ENCODE measurements at places on chromosomes 2 and 18.
A peak's percentile ranks its signal among the peaks of the same experiment; 100 is the strongest.

DNA sequence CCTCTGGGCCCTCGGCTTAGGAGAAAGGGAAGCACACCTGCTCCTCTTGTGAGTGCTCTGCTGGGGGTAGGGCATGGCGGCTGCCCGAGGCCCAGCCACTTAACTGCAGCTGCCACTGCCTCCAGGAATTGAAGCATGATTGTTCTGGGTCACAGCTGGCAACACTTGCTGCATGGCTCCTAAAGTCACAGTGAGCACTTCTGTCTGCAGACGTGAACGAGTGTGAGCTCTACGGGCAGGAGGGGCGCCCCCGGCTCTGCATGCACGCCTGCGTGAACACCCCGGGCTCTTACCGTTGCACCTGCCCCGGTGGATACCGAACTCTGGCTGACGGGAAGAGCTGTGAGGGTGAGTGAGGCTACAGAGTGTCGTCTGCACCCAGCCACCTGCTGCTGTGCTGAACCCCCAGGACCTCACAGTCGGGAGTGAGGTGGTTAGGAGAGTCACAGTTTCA, 44.4 kb downstream of the FBLN7 start:
- DNase-seq, result peak; percentile 28
- peaks cover 2% of the 10 kb centered on the region for H3K27me3 ChIP-seq
- H3K4me3 ChIP-seq, result peak overlapping the region; percentile 84
- H3K4me1 ChIP-seq, result peaks cover 49% of the 10 kb centered on the region
- H3K27ac ChIP-seq, result peak overlapping the region; percentile 89
- H3K36me3 ChIP-seq, result peaks cover 28% of the 10 kb centered on the region

DNA sequence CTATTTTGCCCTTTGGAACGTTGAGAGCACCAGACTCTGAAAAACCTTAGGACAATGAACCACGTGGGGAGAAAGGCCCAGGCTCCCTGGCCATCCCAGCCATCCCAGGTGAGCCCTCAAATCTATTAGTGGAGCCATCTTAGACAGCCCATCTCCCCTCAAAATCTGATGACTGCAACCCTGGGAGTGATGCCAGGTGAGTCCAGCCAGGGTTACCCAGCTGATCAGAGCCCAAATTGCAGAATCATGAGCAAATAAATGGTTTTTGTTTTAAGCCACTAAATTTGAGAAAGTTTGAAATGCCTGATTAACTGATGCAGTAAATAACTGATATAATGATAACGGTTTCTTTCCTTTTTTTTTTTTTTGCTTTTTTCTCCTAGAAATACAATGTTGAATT, 242.4 kb downstream of the GCA start:
- no peaks in the 10 kb centered on the region for H3K36me3 ChIP-seq
- H3K4me1 ChIP-seq, result no peaks in the 10 kb centered on the region
- H3K27me3 ChIP-seq, result no peaks in the 10 kb centered on the region
- H3K4me3 ChIP-seq, result no peak overlapping the region
- H3K27ac ChIP-seq, result no peak overlapping the region

DNA sequence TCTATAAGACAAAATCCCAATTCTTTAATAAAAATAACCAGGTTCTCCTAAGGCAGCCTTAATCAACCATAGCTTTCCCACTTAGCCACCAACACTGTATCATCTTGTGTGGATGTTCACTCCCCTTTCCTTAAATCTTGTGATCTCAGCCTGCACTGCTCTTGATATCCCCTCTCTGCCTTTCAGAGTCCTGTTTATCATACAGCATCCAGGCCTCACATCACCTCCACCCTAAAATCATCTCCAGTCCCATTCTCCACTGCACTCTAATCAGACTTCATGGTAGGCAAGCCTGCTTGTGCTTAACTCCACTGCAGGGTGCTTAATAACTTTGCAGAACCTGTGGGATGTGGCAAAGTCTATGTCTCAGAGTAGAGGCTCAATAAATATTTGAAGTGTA, 18.8 kb downstream of the ARHGAP15 start:
- no peak for DNase-seq
- no peak overlapping the region for H3K4me3 ChIP-seq
- no peaks in the 10 kb centered on the region for H3K27me3 ChIP-seq

DNA sequence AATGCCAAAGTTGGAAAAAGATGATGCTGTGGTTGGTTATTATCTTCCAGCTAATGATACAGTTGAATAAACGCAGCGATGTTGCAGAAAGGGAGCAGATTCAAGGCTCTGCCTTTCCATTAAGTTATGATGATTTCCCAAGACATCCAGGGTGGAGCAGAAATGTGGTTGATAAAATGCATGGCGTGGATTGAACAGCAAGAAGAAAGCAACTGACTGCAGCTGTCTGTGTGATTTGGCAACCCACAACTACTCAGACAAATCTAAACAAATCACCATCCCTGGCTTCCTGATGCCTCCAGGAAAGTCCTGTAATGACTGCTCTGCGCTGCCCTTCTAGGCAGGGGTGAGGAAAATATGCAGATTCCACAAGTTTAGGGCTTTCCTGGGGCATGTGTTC, 166.3 kb downstream of the NRP2 start:
- H3K4me3 ChIP-seq, result no peak overlapping the region
- no peak for DNase-seq
- H3K27me3 ChIP-seq, result peaks cover 3% of the 10 kb centered on the region
- H3K27ac ChIP-seq, result no peak overlapping the region
- H3K36me3 ChIP-seq, result no peaks in the 10 kb centered on the region
